Nephron progenitor cell (in vitro differentiated cells): ENCODE measurements at places on chromosomes 11 and 22.

GRCh38 chr22:30457981-30458380 lies 13.8 kb downstream of the SEC14L3 start:
- no peak for DNase-seq

DNA sequence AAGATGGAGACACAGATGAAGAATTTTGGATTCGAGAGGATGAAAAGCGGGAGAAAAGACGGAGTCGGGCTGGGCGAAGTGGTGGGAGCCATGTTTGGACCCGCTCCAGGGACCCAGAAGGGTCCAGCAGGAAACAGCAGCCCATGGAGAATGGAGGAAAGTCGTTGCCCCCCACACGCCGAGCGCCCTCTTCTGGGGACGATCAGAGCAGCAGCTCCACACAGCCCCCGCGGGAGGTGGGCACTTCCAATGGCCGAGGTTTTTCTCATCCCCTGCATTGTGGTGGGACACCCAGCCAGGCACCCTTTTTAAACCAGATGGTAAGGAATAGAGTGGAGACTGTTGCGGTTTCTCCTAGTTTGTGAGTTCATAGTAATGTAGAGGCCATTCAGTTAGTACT lies 22.8 kb upstream of the SLC25A18 start:
- DNase-seq, result no peak

- no peak for DNase-seq
Measured at GRCh38 chr11:124865181-124865901, at the start of gene ROBO3. Gene ROBO3 (plus strand): TSS chr11:124865432. CDS start chr11:124865578, 146 bp downstream.

DNA sequence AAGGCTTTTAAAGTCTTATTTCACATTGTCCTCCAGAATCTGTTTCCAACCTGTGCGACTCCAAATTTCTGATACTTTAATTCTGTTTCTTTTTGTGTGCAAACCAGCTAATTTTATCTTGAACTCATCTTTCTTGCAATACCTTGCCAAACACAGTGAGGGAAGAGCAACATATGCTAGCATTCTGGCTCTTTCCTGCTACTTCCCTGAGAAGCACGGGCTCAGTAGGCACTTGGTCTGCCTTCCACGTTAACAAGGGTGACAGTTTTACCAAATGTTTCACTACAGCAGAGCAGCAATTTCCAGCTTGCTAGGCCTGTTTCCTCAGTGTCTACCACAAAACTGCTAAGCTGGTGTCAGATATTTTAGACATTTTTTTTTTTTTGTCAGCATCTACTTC lies 405.8 kb downstream of the NTM start:
- no peak for DNase-seq

- DNase-seq, result no peak
Measured at GRCh38 chr11:7533199-7534041, 19.6 kb downstream of the PPFIBP2 start.

DNA sequence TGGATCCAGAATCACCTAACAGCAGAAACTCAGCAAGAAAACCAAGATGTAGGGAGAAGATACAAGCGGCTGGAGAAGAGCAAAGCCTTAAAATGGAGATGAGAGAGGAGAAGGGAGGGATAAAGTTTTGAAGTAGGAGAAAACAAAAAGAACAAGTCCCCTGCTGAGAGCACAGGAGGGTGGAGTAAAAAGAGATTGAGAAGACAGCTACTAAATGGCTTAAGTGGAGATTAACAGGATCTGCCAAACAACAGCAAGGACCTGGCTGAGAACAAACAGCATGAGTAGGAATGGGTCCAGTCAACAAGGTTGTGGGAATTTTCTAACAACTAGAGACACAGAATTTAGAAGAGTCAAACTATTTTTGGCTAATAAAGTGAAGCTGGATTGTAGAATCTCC lies 18.1 kb downstream of the BTG4 start:
- no peak for DNase-seq

DNA sequence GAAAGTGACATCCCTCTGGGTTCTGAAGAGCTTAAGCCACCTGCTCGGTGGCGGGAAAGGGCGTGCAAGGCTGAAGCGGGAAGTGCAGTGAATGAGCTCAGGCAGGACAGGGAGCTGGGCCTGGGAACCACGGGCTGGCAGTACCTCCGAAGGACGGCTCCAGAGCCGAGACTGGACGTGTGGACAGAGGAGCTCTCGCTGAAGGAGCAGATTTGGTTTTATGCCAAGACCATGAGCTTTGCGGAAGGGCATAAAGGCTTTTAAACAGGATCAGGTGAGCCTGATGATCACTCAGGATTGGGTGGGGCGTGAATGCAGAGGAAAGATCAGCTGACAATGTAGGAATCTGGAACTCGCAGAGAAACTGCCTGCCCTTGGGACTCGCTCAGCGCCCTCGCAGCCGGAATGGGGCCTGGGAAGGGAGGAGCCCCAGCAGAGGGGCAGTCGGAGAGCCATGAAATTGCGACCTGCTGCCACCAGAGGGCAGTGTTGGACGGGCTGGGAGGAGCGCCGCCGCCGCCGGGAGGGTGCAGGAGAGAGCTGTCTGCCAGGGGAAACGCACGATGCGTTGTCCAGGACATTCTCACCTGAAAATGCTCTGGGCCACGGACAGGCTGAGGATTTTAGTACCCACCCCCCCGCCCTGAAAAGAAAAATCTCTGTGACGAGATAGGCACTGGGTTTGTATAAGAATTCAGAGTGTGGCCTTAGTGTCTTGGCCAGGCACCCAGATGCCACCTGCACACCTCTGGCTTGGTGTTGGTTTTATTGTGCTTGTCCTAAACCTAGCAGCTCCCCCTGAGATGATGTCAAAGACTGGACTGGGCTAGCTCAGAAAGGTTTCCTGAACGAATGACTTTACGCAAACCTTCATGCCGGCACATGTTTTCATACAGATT lies 324.4 kb downstream of the NTM start:
- peak; percentile 94 for DNase-seq

DNA sequence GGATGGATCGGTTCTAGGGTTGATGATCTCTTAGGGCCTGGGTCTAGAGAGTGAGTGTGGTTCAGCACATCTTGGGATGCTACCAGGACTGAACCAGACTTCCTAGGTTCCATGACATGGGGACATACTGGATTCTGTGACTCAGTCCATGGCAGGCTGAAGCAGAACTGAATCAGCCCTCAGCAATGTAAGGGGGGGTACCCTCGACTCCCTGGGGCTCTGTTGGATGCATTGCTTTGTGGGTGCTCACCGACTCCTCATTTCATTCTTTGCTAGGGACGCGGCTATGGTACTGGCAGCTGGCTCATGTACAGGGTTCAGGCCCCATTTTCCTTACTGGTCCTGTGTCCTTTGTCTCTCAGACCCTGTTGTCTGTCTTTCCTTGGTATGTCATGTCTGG lies 733 bp upstream of the GRAMD1B start:
- DNase-seq, result no peak

GRCh38 chr11:84824624-84825023 lies 802.5 kb downstream of the DLG2 start:
- DNase-seq, result no peak

DNA sequence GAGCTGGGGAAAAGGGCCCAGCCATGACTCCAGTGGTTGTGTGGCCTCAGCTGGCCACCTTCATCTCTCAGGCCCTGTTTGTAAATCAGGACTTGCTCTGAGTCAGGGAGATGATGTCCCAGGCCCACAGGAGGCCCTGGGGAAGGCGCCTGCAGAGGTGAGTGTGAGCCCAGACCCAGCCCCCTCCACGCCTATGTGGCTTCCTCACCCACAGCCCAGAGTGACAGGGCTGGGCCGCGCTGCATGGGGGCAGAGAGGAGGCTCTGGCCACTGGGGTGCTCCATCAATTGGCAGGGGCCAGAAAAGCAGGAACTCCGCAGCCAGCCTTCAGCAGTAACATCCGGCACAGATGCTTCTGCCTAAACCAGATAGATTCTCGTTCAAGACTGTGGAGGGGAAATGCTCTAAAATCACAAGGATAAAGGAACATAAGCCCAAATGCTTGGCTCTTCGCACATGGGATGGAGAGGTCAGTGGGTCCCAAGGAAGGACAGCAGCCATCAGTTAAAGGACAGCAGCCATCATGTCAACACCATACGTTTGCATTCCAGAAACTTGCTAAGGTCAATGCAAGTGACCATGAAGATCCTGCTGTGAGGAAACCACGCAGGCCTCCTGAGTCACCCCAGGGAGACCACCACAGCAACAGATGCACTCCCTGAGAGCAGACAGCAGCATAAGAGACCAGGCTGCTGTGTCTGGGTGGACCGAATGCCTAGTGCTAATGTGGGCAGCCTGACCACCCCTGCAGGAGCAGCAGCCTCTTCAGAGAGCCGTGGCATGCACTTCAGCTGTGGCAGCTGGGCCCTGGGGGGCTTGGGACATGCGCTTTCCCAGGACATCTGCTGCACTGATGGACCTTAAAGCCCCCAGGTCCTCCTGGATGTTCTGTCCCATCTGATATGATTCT lies 28.3 kb downstream of the OSBPL5 start:
- peak; percentile 1 for DNase-seq

- DNase-seq, result peak; percentile 58
Measured at GRCh38 chr11:64406221-64406946, 47.4 kb downstream of the RPS6KA4 start.

GRCh38 chr11:27183672-27184457 lies 143.2 kb downstream of the BBOX1 start:
- peak; percentile 54 for DNase-seq

GRCh38 chr11:80958361-80958760 lies 1517.5 kb upstream of the TENM4 start:
- no peak for DNase-seq
